ENCODE measurements at places on chromosomes 7 and 10. TPM values are rescaled to one million over a fixed set of nuclear protein-coding genes. Genes with fewer than 3 reads are reported as not detected.

Gene MRLN
- 0.98 TPM for total RNA-seq

GRCh38 chr10:82924711-82925110, 1049.7 kb downstream of the NRG3 start:
- no peak overlapping the region for H3K4me3 ChIP-seq
- no peaks in the 10 kb centered on the region for H3K27me3 ChIP-seq
- H3K36me3 ChIP-seq, result no peaks in the 10 kb centered on the region
- no peak for DNase-seq
- no peaks in the 10 kb centered on the region for H3K4me1 ChIP-seq
- H3K27ac ChIP-seq, result no peak overlapping the region

GRCh38 chr10:17100586-17100985, 29.0 kb downstream of the CUBN start:
- H3K4me1 ChIP-seq, result no peaks in the 10 kb centered on the region
- H3K4me3 ChIP-seq, result no peak overlapping the region
- H3K27ac ChIP-seq, result no peak overlapping the region
- DNase-seq, result no peak
- no peaks in the 10 kb centered on the region for H3K36me3 ChIP-seq

Gene PLA2G12B
- 2.0 TPM for total RNA-seq

GRCh38 chr10:79025199-79025832, 43.5 kb upstream of the ZMIZ1 start:
- no peak overlapping the region for H3K4me3 ChIP-seq
- no peaks in the 10 kb centered on the region for H3K27me3 ChIP-seq
- no peak for DNase-seq
- H3K27ac ChIP-seq, result no peak overlapping the region
- H3K36me3 ChIP-seq, result no peaks in the 10 kb centered on the region
- H3K4me1 ChIP-seq, result peaks cover 12% of the 10 kb centered on the region

DNA sequence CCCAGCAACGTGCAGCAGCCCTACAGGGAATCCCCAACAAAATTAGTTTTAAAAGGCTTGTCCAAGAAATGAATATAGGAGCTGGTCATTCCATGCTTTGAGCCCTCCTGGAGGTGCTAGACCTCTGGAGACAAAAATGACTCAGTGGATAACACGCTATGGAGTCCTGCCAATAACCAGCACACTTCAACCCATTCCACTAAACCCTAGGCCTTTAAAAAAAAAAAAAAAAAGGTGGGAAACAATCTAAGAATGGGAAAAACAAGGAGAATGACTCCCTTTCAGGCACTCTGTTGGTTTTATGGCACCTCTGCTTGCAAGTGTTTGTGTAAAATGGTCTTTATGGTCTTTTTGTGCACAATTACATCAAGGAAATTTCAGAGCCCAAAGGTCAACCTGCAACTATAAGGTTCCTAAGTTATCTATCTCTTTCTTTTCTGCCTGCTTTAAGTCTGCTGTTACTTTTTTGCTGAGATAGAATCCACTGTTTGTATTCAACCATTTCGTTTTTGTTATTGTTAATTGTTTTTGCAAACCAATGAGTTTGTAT, 21.3 kb downstream of the AVL9 start:
- H3K27me3 ChIP-seq, result no peaks in the 10 kb centered on the region
- DNase-seq, result no peak
- no peaks in the 10 kb centered on the region for H3K4me1 ChIP-seq
- no peaks in the 10 kb centered on the region for H3K36me3 ChIP-seq
- no peak overlapping the region for H3K4me3 ChIP-seq
- H3K27ac ChIP-seq, result no peak overlapping the region

Gene CALN1
- total RNA-seq, result 0.03 TPM

GRCh38 chr7:149248777-149249176, 9.3 kb downstream of the ZNF212 start:
- no peak overlapping the region for H3K4me3 ChIP-seq
- peaks cover 30% of the 10 kb centered on the region for H3K36me3 ChIP-seq
- H3K27me3 ChIP-seq, result no peaks in the 10 kb centered on the region
- no peak for DNase-seq
- no peaks in the 10 kb centered on the region for H3K4me1 ChIP-seq
- H3K27ac ChIP-seq, result no peak overlapping the region

DNA sequence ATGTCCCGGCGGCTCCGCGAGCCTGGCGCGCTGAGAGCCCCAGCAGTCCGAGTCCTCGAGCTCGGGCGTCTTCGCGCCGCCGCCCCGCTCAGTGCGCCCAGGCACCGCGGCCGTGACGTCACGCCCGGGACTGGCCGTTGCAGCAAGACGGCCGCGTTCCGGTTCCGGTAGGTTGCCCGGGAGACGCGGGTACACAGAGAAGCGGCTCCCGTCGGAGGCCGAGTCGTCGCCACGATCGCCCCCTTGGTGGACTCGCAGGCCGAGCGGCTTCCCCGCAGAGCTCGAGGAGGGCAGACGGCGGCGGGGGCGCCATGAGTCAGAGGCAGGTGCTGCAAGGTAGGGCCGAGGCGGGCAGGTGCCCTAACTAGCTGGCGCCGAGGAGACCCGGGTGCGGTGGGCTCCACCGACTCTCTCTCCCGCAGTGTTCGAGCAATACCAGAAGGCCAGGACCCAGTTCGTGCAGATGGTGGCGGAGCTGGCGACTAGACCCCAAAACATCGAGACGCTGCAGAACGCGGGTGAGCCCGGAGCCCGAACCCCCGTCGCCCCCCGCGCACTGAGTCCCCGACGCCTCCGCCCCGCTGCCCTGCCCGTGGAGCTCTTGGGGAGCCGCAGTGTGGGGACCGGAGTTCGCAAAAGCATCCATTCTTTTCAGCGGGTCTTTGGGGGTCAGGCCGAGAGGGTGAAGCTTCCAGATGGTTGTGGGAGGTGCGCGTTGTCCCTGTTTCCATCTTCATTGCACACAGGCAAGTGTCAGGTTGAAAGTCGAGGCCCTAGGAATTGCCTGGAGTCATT, at the start of gene SPAG6:
Gene SPAG6 (plus strand): TSS at position 196 of the 795 bp plus-strand sequence. CDS start 116 bp downstream, at position 312.
- DNase-seq, result peak; percentile 70
- peak within 1 kb of the TSS; percentile 9 for H3K4me3 ChIP-seq
- no peaks in the 10 kb centered on the region for H3K4me1 ChIP-seq
- H3K27ac ChIP-seq, result no peak within 1 kb of the TSS
- no peaks in the 10 kb centered on the region for H3K36me3 ChIP-seq
- peaks cover 8% of the 10 kb centered on the region for H3K27me3 ChIP-seq

Gene OPN1SW
- total RNA-seq, result not detected

Gene LHFPL3
- not detected for total RNA-seq

Gene EGFR
- total RNA-seq, result 60.9 TPM

DNA sequence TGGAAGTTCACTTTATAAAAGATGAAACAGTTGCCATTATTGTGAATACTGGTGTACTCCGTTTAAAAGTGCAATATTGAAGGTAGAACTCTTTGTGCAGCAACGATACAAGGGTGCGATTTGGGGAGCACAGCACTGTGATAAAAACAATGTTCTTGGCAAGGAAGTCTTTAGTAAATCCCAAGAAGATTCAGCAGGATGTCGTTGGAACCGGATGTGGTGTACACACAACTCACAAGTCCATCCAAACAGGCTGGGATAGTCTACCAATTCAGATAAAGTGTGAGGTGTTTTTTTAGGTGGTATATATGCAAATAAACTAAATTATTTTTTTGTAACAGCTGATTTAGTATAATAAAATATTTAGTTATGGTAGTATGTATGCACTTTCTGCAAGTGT, 46.7 kb downstream of the ZNF777 start:
- H3K4me3 ChIP-seq, result no peak overlapping the region
- H3K27me3 ChIP-seq, result peaks cover 3% of the 10 kb centered on the region
- no peak for DNase-seq
- no peaks in the 10 kb centered on the region for H3K36me3 ChIP-seq
- no peaks in the 10 kb centered on the region for H3K4me1 ChIP-seq

DNA sequence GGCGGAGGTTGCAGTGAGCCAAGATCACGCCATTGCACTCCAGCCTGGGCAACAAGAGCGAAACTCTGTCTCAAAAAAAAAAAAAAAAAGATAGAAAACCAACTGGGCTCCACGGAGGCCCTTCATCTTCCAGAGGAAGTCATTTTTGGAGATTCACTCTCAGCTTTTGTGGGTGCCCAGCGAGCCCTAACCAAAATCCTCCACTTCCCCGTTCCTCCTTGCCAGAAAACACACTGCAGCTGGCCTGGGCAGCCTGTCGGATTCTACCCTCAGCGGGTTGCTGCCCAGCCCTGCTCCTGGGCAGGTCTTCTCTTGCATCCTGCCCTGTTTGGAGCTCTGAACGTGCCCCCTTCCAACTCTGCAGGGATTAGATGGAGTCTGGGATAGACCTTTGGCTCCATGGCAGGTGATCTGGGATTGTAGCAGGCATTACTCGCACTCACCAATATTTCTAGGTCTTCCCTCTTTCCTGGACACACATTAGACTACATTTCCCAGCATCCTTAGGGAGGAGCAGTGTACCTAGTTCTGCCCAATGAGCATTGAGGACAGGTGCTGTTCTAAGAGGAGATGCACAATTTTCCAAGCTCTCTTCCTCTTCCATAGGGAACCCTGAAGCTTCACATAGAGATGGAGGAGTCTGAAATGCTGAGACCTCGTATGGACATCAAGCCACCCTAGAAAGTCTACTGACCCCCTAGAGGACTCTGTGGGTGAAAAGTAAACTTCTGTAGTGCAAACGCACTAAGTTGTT, 4.6 kb downstream of the GRID2IP start:
- no peaks in the 10 kb centered on the region for H3K36me3 ChIP-seq
- H3K27me3 ChIP-seq, result no peaks in the 10 kb centered on the region

- no peaks in the 10 kb centered on the region for H3K27me3 ChIP-seq
- H3K4me3 ChIP-seq, result no peak overlapping the region
- H3K36me3 ChIP-seq, result no peaks in the 10 kb centered on the region
- no peak for DNase-seq
- H3K27ac ChIP-seq, result no peak overlapping the region
- no peaks in the 10 kb centered on the region for H3K4me1 ChIP-seq
These were observed 158.0 kb upstream of the PTN start for GRCh38 chr7:137501562-137501961.

- no peaks in the 10 kb centered on the region for H3K36me3 ChIP-seq
- DNase-seq, result no peak
- no peaks in the 10 kb centered on the region for H3K27me3 ChIP-seq
These were observed 19.7 kb downstream of the FOXL3 start for GRCh38 chr7:309586-310228.

Gene LGI1
- 0.68 TPM for total RNA-seq

GRCh38 chr10:78199759-78200158, 166.1 kb downstream of the RPS24 start:
- H3K36me3 ChIP-seq, result no peaks in the 10 kb centered on the region
- no peaks in the 10 kb centered on the region for H3K27me3 ChIP-seq
- no peak overlapping the region for H3K27ac ChIP-seq
- no peak overlapping the region for H3K4me3 ChIP-seq
- H3K4me1 ChIP-seq, result peaks cover 19% of the 10 kb centered on the region

DNA sequence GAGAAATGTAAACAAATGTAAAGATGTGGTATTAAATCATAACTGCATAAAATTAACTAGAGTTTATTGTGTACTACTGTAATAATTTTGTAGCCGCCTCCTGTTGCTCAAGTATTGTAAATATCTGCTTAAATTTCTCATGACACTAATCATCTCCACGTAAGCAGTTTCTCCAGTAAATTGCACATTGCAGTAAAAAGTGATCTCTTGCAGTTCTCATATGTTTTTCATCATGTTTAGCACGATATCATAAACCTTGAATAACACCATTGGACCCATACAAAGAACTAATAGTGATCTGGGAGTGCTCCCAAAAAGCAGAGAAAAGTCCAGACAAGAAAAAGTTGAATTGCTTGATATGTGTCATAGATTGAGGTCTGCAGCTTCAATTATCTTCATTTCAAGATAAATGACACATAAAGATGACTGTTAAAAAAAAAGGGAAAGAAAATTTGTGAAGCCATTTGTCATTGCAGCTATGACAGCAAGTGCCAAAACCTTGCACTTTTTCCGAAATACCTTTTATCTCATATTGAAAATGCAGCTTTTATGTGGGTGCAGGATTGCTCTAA, 15.3 kb downstream of the LIPA start:
- no peak for DNase-seq
- no peaks in the 10 kb centered on the region for H3K27me3 ChIP-seq
- H3K4me3 ChIP-seq, result no peak overlapping the region
- H3K27ac ChIP-seq, result no peak overlapping the region

GRCh38 chr10:71713135-71714030, 6.2 kb downstream of the C10orf105 start:
- DNase-seq, result peak; percentile 61
- H3K36me3 ChIP-seq, result no peaks in the 10 kb centered on the region
- peaks cover 38% of the 10 kb centered on the region for H3K4me1 ChIP-seq
- H3K27ac ChIP-seq, result peak overlapping the region; percentile 82
- H3K27me3 ChIP-seq, result peaks cover 4% of the 10 kb centered on the region
- H3K4me3 ChIP-seq, result no peak overlapping the region

DNA sequence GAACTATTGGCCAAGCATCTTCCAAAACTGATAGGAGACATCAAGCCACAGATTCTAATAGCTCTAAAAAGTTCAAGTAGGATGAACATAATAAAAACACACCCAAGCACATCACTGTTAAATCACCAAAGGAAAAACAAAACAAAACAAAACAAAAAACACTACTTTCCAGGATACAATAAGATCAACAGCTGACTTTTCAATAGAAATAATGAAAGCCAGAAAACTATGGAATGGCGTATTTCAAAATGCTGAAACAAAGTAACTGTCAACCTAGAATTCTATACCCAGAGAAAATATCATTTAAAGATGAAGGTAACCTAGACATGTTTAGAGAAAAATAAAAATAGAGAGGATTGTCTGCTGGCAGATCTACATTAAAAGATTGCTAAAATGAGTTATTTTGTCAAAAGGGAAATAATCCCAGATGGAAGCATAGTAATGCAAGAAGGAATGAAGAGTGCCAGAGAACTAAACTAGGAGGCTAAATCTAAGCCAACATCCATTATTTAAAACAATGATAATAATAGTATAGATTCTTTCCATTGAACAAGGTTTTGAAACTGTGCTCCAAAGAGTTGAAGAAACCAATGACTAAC, 13.9 kb downstream of the TUBAL3 start:
- H3K4me3 ChIP-seq, result no peak overlapping the region
- H3K4me1 ChIP-seq, result no peaks in the 10 kb centered on the region
- H3K27ac ChIP-seq, result no peak overlapping the region
- DNase-seq, result no peak
- no peaks in the 10 kb centered on the region for H3K36me3 ChIP-seq
- H3K27me3 ChIP-seq, result no peaks in the 10 kb centered on the region

DNA sequence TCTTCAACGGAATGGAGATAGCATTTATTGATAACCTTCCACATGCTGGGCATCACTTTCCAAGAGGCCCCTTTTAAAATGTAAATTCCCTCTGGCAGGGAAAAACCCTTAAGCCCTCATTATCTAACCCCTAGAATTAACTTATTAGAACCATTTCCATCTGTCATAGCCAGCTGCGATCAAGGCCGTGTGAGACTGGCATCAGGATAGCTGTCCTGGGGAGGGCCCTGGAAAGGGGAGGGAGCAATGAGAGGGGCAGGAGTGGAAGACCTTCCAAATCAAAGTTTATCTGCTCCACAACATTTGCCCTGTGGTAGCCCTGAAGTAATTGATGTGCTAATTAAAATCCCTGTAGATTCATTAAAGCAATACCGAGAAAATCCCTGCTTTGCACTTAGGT, 45.0 kb upstream of the JAZF1 start:
- no peak for DNase-seq
- H3K36me3 ChIP-seq, result no peaks in the 10 kb centered on the region
- H3K27me3 ChIP-seq, result no peaks in the 10 kb centered on the region
- no peaks in the 10 kb centered on the region for H3K4me1 ChIP-seq
- H3K27ac ChIP-seq, result no peak overlapping the region

Gene NUP42
- total RNA-seq, result 22.8 TPM

Measured in lung (tissue), 17 donors.